Tibial nerve (tissue), 4 donors: ENCODE measurements at places on chromosomes 13 and 19.

DNA sequence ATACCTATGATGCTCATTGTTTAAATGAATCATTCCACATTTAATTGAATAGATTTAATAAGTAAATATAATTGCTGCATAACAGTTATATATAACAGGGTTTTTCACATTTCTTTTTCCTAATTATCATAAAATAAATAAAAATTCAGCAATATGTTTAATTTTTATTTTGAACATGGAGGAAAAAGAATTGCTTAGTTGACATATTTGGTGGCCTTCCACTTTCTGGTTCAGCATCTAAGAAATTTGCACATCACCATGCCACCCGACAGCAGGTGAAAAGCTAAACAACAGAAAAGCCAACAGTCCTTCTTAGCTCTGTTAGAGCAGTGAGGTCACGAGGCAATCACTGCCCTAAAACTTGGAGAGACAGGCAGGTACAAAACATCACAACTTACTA is 790.2 kb downstream of the GPC5 start:
- no peak for DNase-seq

GRCh38 chr13:40126306-40127085 is 471.0 kb downstream of the COG6 start:
- no peak for DNase-seq

GRCh38 chr13:49348751-49349150 is 95.1 kb downstream of the CAB39L start:
- DNase-seq, result no peak

DNA sequence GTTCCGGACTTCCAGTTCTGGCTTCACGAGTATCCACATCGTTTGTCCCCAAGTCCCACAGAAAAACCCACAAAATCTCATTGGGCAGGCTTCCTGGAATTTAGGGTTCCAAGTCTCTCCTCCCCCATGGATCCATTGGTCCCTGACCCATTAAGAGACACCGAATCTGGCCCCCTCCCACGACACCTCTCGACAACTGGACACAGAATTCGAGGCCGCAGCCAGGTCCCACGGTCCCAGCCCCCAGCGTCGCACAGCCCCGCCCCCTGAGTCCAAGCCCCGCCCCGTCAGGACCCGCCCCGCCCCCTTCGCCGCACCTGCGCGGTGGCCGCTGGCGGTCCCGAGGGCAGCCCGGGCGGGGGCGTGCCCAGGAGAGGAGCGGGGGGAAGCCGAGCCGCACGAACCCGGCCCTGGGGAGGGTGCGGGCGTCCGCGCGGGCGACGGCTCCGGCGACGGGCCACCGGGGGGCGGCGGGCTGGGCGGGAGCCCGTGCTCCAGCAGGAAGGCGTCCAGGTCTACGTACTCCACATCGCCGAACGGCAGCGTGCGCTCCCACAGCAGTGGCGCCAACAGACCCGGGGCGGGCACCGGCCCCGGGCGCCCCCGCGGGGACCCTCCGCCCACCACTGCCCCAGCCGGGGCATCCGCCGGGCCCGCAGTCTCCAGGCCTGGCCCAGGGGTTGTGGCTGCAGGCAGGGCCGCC is 1.8 kb downstream of the DBP start:
- peak; percentile 70 for DNase-seq

GRCh38 chr19:53947624-53948023 is 15.1 kb upstream of the CACNG8 start:
- no peak for DNase-seq
